ENCODE measurements at places on chromosomes 3 and 15.

DNA sequence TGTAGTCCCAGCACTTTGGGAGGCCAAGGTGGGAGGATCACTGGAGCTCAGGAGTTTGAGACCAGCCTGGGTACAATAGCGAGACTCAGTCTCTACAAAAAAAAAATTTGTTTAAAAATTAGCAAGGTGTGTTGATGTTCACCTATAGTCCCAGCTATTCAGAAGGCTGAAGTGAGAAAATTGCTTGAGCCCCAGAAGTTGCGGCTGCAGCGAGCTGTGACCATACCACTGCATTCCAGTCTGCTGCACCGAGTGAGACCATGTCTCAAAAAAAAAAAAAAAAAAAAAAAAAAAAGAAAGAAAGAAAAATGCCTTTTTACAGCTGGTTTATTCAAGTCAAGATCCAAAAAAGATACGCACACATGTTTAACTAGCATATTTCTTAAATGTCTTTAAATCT is 17.0 kb upstream of the MUC20 start:
- no peak for DNase-seq

DNA sequence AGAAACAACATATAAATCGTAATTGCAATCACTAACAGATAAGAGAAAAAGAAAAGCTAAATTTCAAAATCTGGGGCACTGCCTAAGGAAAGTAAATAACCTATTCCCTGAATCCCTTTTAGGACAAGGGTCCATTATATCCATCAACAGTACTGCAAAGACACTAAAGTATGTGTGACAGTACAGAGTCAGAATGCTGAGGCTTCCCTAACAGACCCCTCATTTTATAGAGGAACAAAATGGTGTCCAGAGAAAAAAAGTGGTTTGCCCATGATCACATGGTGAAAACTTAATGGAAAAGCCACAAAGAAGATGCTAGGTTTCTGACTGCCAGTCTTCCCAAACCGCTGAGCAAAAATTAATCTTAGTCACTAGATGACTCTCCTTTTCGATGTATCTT is 93.8 kb downstream of the DHX30 start:
- DNase-seq = no peak

DNA sequence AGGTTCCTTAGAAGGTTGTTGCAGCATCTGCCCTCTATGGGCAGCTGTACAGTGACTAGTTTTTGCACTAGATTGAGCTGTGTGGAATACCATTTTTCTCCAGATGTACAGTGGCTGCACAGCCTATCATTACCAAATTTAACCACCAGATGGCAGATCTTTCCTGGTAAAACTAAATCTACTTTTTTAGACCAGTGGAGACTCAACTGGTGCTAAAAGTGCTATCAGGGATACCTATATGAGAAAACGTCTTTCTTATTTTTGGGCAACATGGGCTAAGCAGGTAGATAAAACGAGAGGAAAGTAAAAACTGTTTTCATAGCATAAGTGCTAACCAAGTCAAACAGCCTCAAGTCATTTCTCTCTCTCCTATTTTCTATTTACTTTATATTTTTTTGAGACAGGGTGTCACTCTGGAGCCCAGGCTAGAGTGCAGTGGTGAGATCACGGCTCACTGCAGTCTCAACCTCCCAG is 21.2 kb downstream of the IGSF10 start:
- DNase-seq = no peak

GRCh38 chr15:95363646-95364045 is 966.9 kb upstream of the NR2F2 start:
- no peak for DNase-seq

GRCh38 chr3:123026565-123027291 is 835 bp downstream of the SEMA5B start:
- no peak for DNase-seq

GRCh38 chr15:31069360-31070000 is 32.0 kb downstream of the TRPM1 start:
- DNase-seq = no peak

GRCh38 chr15:59251001-59251845 is 44.6 kb downstream of the LDHAL6B start:
- DNase-seq = no peak

GRCh38 chr3:4987538-4988296 is 8.5 kb downstream of the BHLHE40 start:
- no peak for DNase-seq

DNA sequence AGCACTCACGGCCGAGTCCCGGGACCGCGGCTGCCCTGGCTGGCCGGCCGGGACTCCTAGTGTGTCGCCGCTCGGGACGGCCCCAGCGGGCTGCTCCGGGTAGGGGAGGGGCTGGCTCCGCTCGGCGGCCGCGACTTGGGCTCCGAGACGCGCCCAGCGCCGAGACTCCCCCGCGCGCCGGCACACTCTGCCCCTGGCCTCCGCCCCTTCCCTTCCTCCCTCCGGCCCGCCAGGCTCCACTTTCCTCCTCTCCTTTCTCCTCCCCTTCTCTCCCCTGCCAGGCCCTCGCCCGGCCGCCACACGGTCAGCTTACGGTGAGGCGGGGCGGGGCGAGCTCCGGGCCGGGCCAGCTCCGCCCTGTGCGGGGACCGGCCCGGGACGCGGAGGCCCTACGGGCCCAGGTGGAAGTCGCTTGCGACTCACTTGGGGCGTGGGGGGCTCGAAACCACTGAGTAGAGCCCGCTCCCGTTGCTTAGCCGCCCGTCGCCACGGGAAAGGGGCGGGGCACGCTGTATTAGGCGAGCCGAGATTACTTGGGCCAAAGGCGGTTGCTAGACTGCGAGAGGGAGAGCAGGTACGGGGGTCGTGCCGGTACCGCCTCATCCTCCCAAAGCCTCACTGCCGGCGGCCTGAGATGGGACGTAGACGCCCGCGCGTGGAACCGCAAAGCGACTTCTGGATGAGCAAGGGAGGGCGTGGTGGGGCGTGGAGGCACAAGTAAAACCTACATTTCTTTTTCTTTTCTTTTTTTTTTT is at the start of gene ITGB5:
Gene ITGB5 (minus strand): TSS at position 189 of the 755 bp plus-strand sequence. CDS start 365 bp downstream, outside the sequence.
- DNase-seq = peak; percentile 68

GRCh38 chr3:103127737-103128136 is 692.9 kb downstream of the ZPLD1 start:
- DNase-seq = no peak

- no peak for DNase-seq
Observed at GRCh38 chr3:102258666-102259227, 176.1 kb upstream of the ZPLD1 start.

DNA sequence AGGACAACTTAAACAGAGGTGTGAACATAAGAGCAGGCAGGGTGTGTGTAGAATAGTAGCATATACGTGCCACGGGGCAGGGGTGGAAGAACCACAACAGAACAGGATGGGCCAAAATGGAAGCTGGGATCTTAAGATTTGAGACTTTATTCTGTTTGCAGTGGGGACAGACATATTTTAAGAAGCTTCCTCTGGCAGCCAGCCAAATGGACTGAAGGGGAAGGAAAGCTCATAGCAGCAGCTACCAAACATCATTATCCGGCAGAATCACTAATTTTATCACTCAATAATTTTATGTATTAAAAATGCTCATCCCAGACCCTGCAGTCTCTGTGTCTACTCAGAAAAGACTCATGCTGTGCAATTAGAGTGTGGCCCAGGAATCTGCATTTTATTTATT is 130.9 kb upstream of the CTDSPL start:
- no peak for DNase-seq

- no peak for DNase-seq
Observed at GRCh38 chr3:120095979-120096426, 1.8 kb upstream of the GSK3B start.

DNA sequence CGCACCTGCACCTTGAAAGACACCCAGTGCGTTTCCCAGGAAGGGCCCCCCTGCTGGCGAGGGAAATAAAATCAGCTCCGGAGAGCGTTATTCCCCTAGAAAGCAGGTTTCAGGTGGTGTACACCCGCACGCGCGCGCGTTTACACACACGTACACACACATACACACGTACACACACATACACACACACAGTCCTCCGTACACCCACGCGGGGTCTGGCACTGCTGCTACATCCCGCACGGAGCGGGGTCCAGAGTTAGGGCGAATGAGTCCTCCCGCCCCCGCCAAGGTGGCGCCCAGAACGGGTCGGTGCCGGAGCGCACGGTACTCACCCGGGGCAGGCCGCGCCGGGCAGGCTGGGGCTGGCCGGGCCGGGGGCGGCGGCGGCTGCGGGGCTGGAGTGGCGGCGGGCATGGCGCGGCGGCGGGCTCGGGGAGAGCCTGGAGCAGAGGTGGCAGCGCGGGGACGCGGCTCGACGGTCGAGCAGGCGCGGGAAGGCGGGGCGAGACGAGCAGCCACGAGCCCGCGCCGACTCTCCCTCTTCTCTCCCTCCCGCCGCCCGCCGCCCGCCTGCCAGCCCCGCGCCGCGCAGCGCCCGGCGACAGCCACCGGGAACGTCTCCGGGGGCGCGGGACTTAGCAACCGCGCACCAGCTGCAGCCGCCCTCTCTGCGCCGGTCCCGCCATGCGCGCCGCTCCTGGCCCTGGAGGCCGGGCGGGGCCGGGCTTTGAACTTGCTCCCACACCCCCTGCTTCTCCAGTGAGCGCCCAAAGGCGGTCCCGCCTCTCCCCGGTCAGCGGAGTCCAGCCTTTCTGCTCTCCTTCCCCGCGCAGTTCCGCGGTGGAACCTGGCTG is at the start of gene DCLK3:
Gene DCLK3 (minus strand): TSS at position 704 of the 854 bp plus-strand sequence. CDS start 290 bp downstream, at position 414.
- DNase-seq = no peak

DNA sequence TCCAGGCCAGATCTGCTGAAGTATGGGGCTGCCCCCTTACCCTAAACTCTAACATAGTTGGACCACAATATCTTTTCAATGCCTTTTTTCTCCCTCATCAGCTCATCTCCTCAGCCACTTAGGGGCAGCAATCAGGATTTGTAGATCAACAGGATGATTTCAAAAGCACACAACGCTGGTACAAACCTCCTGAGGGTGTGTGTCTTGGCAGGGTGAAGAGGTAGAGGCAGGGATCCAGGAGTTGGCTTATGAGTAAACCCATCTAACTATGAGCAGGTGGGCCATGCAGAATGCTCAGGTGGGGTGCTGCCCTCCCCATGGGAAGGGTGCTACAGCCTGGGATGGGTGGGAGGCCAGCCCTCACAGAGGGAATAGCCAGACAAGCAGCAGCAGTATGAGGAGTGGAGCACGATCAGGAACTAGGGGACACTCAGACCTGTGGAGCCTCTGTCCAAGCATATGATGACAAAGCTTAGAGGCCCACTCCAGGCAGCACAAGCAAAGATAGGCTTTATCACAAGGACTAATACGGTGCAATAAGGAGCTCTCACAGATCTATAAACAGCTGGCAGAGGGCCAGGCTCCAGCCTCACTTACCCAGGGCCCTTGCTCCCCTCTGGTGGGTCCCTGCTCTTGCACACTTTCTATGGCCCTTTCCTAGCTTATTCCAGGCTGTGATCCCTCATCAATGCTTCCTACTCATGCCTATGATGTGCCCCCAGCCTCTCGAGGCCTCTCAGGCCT is 32.2 kb downstream of the IL20RB start:
- DNase-seq = no peak

DNA sequence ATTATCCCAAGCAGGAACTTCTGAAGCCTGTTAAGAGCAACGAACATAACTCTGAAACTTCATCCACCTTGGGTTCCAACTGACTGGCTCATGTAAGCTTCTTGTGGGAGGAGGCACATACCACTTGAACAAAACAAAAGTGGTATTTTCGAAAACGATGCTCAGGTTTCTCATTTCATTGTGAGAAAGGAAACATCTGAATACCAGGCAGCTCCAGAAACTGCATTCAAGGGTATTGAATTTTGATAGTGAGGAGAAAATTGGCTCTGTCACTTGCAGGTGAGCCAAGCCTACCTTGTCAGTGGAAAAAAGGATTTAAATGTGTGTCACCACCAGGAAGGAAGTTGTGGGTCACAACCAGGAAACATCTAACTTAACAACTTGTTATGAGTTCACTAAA is 218.1 kb upstream of the SATB1 start:
- no peak for DNase-seq

GRCh38 chr15:90729261-90729660 is 12.1 kb downstream of the BLM start:
- DNase-seq = no peak

GRCh38 chr3:11853450-11853849 is 6.8 kb upstream of the TAMM41 start:
- no peak for DNase-seq

- DNase-seq = no peak
Observed at GRCh38 chr3:111979434-111980038, 710 bp downstream of the ABHD10 start.

DNA sequence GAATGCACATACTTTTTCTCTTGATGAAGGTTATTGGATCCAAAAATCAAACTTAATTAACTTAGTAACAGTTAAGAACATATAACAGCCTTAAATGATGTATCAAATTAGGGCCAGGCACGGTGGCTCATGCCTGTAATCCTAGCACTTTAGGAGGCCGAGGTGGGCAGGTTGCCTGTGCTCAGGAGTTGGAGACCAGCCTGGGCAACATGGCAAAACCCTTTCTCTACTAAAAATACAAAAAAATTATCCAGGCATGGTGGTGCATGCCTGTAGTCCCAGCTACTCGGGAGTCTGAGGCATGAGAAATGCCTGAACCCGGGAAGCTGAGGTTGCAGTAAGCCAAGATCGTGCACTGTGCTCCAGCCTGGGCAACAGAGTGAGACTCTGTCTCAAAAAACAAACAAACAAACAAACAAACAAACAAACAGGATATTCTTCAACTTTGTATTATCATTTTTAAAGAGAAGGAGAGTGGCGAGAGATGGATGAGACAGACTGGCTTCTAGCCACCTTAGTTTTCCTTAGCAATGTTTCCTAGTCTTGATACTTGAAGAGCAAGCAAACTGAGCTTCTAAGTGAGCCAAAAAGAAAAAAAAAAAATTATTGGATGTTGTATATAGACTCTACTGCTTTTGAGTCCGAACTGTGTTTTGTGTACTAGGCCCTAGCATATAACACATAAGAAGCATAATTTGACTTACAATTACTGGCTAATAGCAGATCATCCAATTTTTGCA is 13.8 kb downstream of the SPRED1 start:
- no peak for DNase-seq

- no peak for DNase-seq
Observed at GRCh38 chr15:75738014-75738646, 25.5 kb upstream of the CSPG4 start.

DNA sequence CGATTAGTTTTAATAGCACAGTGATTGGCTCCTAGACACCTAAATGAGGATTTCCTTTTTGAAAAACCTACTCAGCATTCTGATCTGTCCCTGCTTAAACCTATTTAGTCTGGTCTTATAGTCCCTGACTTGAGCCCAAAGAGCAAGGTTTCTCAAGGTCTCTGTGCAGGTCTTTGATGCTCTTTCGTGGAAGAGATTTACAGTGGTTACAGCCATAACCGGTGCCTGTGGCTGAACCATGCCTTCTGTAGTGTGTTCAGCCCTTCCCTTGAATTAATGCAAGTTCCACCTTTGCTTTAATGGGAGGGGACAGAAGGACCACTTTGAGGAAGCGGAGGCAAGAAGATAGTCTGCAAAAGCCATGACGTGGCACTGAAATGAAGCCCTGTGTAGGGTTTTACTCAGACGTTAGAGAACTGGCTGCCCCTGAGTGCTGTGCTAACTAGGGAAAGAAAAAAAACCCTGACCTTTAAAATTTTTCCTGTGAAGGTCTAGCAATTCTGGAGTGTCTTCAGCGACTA is 43.0 kb downstream of the ZBTB38 start:
- DNase-seq = no peak

- DNase-seq = no peak
Observed at GRCh38 chr15:58495891-58496408, 64.2 kb downstream of the LIPC start.
